ENCODE measurements at places on chromosomes 4 and X.

GRCh38 chrX:2751291-2751690 lies 549 bp upstream of the XG start:
- no peak for DNase-seq

DNA sequence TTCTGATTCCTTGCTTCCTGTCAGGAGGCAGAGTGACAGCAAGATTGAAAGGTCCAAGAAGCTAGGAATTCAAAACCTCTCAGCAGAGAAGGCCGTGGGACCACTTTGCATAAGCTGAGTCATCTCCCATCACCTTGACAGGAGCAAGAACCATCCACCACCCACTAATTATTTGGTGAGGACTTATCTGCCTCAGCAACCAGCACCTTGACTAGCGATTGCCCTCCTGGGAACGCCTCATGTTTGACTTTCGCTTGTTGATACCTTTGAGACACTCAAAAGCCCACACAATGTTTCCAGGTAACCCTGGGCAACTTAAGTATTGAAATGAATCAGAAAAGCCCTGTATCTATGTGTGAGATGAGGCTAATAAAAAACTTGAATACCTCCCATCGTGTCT lies 233.5 kb upstream of the GYPA start:
- DNase-seq = no peak

- DNase-seq = no peak
These were observed 43.7 kb downstream of the CDS1 start for GRCh38 chr4:84626673-84627072.

GRCh38 chrX:78592030-78592429 lies 67.1 kb downstream of the RTL3 start:
- no peak for DNase-seq

- no peak for DNase-seq
These were observed 754.9 kb upstream of the SLIT2 start for GRCh38 chr4:19496756-19497155.

- peak; percentile 71 for DNase-seq
These were observed 905.9 kb downstream of the CENPC start for GRCh38 chr4:66639361-66639760.

- DNase-seq = no peak
These were observed 1.0 kb upstream of the PPBP start for GRCh38 chr4:73989031-73989430.
